ENCODE measurements at places on chromosomes 12 and 14.

- DNase-seq: no peak
These were observed 86.4 kb downstream of the EML1 start for GRCh38 chr14:99879401-99880295.

DNA sequence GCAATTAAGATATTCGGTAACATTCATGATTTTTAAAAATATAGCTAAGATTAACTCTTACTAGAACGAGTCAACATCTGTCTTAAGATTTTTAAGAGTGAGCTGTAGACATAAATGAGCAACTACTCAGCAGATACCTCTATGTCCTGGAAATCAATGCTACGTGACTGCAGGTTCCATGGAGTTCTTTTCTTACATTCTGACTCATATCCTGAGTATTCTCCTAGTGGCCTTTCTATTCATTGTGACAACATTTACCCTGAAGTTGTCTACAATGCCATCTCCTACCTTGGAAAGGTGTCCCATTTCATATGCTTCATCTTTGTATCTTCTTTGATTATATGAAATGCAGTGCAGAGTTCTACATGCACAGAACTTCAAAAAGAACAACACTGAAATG lies 59.9 kb downstream of the PKP2 start:
- DNase-seq: no peak

GRCh38 chr14:96084796-96085195 lies 45.6 kb downstream of the C14orf132 start:
- DNase-seq: no peak

DNA sequence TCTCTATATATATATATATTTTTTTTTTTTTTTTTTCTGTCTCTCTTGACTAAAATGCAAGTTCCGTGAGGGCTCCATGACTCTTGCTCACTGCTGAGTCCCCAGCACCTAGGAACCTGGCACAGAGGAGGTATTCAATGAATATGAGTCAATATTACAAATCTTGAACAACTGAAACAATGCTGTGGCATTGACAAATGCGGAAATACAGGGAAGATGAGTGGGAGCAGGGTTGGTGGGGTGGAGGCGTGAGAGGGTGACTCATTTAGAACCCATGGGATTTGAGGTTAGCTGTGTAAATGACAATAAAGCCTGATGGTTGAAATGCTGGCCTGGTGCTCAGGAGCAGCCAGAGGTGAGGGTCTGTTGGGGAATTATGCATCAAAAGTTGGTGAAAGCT lies 121.7 kb upstream of the FUT8 start:
- DNase-seq: no peak

- DNase-seq: no peak
These were observed 15.0 kb downstream of the FERMT2 start for GRCh38 chr14:52935833-52936232.

GRCh38 chr12:39905152-39905551 lies 200.7 kb downstream of the SLC2A13 start:
- DNase-seq: no peak

- no peak for DNase-seq
These were observed 26.7 kb downstream of the SPX start for GRCh38 chr12:21552635-21553328.

DNA sequence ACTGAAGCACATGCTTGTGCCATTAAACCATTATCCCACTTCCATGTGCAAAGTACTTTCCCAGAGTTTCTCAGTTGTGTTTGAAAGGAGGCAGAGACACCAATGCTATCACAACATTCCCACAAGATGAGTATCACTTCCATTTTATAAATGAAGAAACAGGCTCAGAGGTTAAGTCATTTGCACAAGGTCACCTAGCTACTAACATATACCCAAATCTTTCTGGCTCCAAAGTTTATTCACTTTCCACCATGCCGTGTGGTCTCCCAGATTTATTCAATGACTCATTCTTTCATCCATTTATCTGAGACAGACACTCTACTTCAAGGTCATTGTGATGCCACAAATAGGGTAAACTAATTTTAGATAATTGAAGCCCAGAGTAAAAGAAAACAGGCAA lies 9.4 kb downstream of the ART4 start:
- DNase-seq: no peak

- no peak for DNase-seq
These were observed 4.0 kb downstream of the MYL2 start for GRCh38 chr12:110916295-110916875.

GRCh38 chr12:54044425-54045103 lies 9.1 kb upstream of the HOXC4 start:
- DNase-seq: no peak

DNA sequence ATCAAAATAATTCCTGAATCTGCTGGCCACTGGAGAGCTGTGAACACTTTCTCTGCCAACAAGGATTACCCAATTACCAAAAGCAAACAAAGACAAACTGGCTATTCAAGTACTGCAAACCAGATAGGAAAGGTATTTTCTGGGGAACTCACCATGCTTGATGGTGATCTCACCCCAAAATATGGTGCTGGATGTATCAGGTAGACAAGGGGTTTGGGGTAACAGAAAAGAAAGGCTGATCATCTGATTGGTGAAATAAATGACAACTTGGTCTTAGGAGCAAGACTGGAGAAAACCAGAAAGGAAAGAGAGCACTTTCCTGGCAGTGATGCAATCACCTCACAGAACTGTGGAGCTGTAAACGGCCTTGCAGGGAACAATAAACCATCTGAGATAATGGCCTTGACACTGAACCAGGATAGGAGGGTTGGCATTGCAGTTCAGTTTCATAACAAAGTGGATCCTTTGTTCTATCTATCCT lies 31.0 kb upstream of the NPFF start:
- no peak for DNase-seq

GRCh38 chr12:34021071-34021470 lies 1.2 kb upstream of the ALG10 start:
- no peak for DNase-seq

GRCh38 chr12:49838973-49839633 lies 3.8 kb downstream of the BCDIN3D start:
- no peak for DNase-seq

DNA sequence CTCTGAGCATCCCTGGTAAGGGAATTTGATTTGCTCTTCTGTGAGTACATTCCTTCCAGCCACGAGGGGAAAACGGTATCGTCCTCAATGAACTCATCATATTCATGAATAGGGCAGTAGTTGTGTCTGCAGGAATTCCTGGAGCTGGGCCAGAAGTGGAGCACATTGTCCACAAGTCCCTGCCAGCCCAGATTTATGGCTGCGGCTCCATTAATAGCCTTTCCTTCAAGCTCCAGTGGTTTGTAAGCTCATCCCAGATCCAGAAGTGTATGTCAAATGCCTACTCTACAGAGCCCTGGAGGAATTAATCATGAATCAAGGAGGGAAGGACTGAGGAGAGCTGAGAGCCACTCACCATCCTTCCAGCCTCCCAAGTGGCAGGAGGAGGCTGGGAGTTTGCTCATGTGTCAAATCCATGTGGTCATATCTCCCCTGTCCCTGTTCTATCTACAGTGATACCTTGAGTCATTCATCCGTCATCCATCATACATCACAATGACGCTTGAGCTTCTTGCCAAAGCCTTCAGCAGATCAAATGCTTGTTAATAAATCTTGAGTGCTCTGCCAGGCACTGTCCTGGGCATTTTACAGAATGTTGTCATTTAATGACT lies 65.5 kb downstream of the SVOP start:
- no peak for DNase-seq

- no peak for DNase-seq
These were observed 84.5 kb upstream of the RTL1 start for GRCh38 chr14:100988011-100988410.

All from activated CD4-positive, CD25-positive, alpha-beta regulatory T cell treated with anti-CD3 and anti-CD28 coated beads, Interleukin-2, amount 50 U/mL, for 16 hours (primary cell).